ENCODE measurements at places on chromosomes 13 and 19.

GRCh38 chr13:21020581-21020980, 40.8 kb downstream of the LATS2 start:
- no peak for DNase-seq

DNA sequence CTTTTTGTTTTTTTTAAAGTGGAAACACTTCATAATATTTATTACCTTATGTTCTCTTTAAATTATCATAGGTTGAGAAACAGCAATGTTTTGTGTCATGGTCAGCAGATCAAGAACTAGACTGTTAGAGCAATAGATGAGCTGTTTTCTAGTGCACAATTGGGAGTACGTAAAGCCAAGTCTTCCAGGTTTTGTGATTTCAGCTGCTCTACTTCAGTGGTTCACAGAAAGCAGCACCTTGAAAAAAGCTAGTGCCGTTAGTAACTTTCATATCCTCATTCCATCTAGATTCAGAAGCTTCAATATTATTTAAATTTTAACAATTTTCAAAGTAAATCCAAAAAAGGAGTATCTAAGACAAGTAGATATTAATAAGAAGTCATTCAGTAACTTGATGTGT, 1.9 kb downstream of the GPR18 start:
- DNase-seq, result no peak

- DNase-seq, result no peak
These were observed 8.7 kb upstream of the ZNF444 start for GRCh38 chr19:56132316-56132822.

GRCh38 chr19:21117041-21117907, 24.6 kb upstream of the ZNF431 start:
- no peak for DNase-seq

GRCh38 chr13:29903996-29904395, 53.6 kb upstream of the UBL3 start:
- DNase-seq, result no peak

DNA sequence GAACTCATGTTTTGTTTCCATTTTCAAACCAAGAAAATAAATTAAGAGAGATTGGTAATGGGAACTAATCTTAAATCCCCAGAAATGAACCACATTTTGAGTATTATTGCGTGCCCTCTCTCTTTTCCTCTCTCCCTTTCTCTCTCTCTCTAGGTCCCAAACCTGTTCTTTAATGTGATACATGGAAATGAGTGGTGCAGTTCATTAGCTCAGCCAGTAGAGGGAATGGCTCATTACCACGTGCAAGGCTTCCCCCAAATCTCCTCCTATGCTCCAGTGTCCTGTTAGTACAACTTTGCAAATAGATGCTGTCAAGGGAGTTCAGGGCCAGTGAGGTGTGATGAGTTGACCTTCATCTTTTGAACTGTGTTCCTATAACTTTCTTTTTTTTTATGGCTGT, 178.4 kb downstream of the FGF9 start:
- no peak for DNase-seq

GRCh38 chr19:30148803-30149202, 206.8 kb downstream of the URI1 start:
- DNase-seq, result no peak

- DNase-seq, result no peak
These were observed 19.8 kb upstream of the GNA15 start for GRCh38 chr19:3115916-3116602.

DNA sequence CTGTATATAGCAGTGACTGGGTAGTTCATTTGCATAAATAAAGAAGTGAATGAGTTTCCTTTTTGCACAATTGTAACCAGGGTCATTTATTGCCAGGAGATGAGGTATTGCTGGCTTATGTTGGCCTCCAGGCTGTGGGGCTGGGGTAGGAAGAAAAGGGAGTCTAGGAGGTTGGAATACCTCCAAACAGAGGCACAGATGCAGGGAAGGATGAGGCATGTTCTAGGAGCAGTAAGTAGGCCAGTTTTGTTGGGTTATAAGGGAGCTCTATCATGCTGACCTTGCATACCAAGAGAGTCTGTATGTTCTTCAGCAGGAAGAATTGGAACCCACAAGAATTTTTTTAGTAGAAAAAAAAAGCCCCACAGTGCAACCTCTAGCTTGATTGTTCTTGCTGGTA, 17.2 kb upstream of the CYSLTR2 start:
- DNase-seq, result no peak

GRCh38 chr19:53193535-53194222, 521 bp upstream of the ZNF665 start:
- no peak for DNase-seq

DNA sequence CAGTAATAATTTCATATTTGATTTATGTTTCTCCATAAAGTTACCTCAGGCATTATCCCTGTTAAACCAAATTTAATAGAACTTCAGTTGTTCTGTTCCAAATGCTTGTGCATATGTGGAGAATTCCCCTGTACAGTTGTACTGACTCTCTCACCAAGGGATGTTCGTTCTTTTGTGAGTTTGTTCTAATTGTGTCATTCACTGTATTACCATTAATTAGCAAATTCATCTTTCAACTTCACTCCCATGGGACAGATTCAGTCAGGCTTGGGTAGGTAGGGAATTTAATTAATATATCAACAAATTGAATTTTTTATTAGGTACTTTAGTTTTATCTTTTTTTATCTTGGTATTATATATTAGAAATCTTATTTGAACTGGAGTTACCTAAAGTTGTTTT, 265.4 kb downstream of the DCT start:
- no peak for DNase-seq

DNA sequence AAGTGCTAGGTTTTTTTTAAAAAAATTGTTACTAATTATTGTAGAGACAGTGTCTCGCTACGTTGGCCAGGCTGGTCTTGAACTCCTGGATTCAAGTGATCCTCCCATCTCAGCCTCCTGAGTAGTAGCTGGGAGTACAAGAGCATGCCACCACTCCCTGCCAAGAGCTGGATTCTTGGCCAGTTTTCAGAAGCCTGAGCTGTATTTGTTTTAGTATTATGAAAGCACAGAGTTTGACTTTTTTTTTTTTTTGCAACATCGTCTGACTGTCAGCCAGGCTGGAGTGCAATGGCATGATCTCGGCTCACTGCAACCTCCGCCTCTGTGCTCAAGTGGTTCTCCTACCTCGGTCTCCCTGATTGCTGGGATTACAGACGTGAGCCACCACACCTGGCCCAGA, 7.0 kb downstream of the ARMC6 start:
- no peak for DNase-seq

GRCh38 chr13:25679936-25680335, 308.2 kb downstream of the ATP8A2 start:
- DNase-seq, result no peak

- DNase-seq, result no peak
These were observed 143.8 kb upstream of the RXFP2 start for GRCh38 chr13:31595563-31595962.

DNA sequence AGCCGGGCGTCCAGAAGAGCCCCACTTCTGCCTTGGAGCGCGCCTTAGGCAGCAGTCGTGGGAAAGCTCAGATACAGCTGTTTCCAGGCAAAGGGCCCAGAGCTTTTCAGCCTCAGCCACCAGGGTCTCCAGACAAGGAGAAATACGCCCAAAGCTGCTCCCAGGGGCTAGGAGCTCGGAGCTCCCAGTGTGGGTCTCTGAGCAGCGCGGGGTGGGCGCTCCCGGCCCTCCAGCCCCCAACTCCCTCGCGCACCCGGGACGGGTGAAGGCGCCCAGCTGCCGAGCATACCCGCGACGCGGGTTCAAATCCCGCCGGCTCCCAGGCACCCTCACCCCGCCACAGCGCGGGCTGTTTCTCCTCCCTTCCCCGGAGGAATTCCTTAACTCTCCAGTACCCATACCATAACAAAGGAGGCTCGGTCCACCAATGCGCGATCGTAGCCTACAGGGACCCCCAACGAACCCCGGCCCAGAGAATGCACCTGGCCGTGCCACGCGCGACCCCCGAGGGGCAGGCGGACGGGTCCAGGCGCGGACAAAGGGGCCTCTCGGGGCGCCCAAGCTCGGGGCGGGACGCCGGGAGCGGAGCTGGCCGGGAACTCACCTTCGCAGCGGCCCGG, 507 bp downstream of the COL4A1 start:
- DNase-seq, result no peak

DNA sequence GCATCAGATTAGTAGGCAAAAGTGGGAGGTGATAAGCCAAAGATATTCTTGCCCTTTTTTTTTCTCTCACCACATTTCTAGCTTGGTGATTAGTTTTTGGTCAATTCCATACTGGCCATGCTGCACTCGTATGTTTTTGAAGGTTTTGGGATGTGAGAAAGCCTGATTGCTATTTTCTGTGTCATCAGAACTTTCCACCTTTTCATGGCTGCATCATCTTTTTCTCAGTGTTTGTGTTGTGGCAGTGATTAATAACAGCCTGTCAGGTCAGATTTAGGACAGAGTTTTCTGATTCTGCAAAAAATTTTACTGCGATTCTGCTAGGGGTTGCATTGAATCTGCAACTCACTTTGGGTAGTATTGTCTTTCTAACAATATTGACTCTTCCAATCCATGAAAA, 32.9 kb downstream of the PSG1 start:
- no peak for DNase-seq

- DNase-seq, result no peak
These were observed 512 bp downstream of the LRRC8E start for GRCh38 chr19:7888826-7889217.

GRCh38 chr13:31096654-31097302, 64.9 kb downstream of the HSPH1 start:
- DNase-seq, result no peak

- no peak for DNase-seq
These were observed 8.8 kb upstream of the GPC6 start for GRCh38 chr13:93217721-93218261.

- no peak for DNase-seq
These were observed 98.2 kb downstream of the ING1 start for GRCh38 chr13:110811771-110812120.

GRCh38 chr13:58908019-58908679, 1255.6 kb downstream of the DIAPH3 start:
- DNase-seq, result no peak

DNA sequence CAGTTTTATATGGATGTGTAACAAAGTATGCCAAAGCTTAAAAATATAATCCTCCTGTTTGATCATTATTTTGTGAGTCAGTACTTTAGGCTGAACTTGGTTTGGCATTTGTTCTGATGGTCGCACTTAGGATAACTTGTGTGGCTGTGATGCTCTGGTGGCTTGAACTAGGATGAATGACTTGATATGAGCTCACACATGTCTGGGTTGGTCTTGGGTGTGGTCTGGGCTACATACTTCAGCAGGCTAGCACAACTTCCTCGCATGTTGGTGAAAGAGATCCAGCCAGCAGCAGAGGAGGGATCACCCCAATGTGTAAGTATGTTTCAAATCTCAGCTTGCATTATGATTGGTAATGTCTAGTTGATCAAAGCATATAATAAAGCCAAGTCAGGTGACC, 969.1 kb upstream of the PCDH9 start:
- no peak for DNase-seq

DNA sequence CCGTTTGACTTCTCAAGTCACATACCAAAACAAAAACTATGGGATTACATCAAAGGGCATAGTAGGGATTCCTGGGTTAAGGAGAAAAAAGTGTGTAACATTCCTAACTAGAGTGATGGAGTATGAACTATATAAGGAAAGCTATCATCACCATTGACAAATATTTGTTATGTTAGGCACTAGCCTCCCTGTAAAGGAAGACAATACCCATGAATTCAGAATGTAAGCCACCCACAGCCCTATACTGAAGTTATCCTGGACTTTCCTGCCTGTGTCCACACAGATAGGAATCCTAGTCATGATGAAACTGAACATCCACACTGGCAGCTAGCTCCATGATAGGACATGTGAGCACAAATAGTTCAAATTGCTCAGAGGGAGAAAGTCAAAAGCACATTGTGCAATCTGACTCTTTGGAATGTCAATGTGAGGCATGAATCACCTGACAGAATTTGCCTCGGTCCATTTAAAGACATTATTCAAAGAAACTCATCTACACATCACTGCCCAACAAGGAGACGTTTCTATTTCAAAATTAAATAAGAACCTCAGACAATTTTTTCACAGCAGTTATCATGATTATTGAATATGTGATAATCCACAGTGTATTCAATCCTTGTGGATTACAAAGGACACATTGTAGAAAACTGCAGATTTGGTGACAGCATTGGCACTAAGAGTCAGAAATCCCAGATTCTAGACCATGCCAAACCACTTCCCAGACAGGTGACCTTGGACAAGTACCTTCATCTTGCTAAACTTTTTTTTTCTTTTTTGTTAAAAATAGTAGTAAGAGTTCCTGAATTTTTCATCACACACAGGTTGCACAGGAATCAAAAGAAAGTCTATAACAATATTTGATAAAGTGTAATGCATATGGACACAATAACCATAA, 529.3 kb downstream of the IRS2 start:
- DNase-seq, result no peak

- DNase-seq, result no peak
These were observed 99.5 kb upstream of the TMTC4 start for GRCh38 chr13:100773923-100774663.

DNA sequence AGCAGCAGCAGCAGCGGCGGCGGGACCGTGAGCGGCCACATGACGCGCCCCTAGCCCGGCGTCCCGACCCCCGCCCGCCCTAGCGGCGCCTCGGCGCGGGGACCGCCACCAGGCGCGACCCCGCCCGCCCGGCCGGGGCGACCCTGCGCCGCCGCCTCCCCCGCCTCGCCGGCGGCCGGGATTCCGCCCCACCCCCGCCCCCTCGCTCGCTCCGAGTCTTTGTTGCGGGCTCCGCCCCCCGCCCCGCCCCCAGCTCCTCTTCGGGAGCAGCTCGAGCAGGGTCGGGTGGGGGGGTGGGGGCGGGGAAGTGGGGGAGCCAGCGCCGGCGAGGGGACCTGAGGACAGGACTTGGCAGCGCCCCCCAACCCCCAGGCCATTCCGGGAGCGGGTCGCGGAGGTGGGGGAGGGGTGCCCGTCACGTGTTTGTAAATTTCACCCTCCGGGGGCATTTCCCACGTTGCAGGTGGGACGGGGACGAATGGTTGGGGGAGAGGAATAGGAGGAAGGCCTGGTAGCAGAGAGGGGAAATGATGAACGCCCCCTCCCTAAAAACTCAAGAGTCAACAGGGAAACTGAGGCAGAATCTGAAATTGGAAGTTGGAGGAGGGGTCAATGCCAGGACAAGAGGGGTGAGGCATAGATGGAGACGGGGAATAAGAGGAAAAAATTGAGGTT, at the start of gene OLFM2:
Gene OLFM2, minus strand, starts transcription at position 190 of the 675 bp plus-strand sequence. Its CDS starts 149 bp downstream, at position 41.
- DNase-seq, result no peak

DNA sequence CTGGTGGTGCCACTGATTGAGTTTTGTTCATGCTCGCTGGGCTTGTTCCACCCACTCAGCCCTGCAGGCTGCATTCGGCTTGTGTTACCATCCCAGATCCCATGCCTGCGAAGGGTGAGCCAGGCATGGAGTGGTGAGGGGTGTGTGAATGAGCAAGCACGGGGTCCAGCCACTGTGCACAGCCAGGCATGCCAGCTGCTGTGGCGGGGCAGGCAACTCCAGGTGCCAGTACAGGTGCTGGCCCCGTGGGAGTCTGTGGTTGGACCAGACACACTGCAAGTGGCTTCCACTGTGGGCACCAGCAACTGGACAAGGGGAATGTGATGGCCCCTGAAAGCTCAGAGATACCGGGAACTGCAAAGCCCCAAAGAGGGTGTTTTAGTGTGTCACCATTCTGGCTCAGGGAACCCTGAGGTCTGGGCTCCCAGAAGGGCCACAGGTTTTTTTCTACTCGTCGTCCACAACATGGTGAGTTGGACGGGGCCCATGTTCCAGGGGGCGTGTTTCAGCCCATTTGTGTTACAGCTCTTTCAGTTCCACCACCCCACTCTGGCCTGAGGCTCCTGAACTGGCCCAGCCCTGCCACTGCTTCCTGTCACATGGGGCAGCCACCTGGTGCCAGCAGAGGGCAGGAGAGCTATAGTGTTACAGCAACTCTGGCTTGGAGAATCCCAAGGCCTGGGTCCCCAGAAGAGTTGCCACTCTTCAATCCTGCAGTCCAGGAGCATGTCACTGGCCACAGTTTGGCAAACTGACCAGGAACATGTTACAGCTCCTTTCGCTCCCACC, 217.0 kb upstream of the OBI1 start:
- DNase-seq, result no peak

All from NCI-H510A (cell line).